ENCODE measurements at places on chromosomes 16 and 17.

GRCh38 chr17:28317099-28317965, 1.7 kb upstream of the TMEM97 start:
- DNase-seq = no peak

DNA sequence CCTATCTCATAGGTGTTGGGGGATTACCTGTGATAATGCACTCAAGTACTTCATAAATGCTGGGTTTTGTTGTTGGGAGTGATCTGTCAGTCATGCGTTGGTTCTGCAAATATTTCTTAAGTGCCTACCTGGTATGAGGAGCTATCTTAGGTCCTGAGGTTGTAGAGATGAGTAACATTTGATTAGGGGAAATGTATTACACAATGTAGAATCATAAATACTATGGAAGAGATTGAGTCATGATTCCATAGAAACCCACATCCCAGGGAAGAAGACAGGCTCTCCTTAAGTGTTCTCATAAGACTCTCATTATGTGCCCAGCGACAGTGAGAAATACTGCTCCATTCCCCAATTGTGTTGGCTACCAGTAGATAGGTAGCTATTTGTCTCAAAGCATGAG, 240.1 kb downstream of the FTO start:
- DNase-seq = no peak

DNA sequence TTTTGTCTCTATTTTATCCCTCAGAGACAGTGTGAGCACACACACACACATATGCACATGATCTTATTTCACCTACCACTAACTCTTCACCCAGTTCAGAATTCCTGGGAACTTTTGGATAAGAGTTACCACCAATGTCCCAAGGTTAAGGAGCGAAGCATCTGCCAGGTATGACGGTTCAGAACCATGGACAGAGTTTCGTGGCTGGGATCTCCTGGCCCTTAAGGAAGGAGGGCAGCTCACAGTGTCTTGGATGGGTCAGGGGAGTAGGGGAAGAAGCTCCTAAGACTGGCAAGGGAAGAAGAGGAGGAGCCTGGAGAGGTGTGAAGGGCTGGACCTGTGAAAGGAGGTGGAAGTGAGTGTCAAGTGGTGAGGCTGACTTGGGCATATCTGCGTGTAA, 23.0 kb upstream of the TMEM132E start:
- no peak for DNase-seq

DNA sequence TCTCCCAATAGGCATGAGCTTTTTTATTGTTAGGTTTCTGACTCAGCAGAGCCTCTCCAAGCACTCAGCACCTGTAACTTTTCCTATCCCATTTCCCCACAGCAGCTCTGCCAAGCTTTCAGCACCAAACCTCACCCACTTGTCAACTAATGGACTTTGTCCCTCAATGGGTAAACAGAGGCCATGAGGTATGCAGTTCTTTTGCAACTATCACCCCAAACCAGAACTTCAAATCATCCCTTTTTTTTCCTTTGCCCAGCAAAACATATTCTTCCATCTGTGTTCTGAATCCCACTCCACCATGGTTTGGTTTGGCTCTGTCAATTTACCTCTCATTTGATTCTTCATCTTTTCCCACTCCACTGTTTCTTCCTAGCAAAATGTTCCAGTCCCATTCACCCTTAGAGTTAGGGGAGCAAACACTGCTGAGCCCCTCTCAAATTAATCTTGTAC, 58.1 kb downstream of the TOX3 start:
- no peak for DNase-seq

Measured in right atrium auricular region (tissue), 2 donors.